ENCODE measurements at places on chromosomes 5 and 9.

DNA sequence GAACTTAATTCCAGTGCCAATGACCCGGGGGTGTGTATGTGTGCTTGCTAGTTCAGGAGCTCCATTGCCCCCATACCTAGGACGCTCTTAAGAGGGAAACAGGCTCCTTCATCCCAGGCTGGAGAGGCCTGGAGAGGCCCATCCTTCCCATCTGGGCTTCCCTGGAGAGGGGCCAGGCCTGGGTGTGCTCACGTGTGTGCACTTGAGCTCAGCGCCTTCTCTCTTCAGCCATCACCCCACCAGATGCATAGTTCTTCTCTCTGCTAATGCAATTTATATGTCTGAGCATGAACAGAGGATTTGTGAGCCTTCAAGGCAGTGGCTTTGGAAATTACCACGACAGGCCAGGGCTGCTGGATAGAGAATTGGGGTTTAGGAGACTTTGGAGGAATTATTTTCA, 48.6 kb upstream of the SHB start:
- no peak for DNase-seq

DNA sequence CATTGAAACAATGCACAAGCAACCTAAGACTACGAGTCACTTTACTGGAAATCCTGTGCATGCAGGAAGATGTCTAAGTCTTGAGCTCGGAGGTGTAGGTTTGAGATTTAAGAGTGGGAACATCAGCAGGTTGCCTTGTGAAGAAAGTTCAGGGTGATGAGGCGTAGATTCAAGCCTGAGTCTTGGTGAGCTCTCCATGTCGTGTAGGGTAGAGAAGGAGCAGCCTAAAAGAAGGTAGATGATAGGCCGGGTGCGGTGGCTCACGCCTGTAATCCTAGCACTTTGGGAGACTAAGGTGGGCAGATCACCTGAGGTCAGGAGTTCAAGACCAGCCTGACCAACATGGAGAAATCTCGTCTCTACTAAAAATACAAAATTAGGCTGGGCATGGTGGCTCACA, 30.2 kb upstream of the ANKRD18A start:
- no peak for DNase-seq

GRCh38 chr5:149424371-149425315, 45.6 kb upstream of the IL17B start:
- no peak for DNase-seq

DNA sequence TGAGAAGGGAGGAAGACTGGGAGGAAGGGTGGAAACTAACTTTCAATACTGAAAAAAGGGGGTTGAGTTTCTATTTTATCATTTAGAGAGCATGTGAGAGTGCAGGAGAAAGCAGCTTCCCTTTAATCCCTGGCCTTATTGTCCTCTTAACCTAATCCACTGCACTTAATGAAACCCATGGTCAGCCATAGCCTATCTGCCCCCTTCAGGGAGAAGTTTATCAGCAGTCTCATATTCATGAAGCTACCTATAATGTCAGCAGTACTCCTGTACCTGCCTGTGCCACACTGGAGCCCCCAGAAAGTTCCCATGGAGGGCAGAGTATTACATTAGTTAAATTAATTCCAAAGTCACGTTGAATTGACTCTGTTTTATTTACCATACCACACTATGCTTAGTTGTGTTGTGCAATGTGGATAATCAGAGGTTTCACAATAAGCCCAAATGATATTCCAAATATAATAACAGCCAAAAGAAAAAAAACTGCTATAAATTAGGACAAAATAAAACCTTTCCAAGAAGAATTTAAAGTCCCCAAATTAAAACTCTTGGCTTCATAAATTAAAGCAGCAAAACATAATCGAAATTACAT, 62.9 kb downstream of the MUSK start:
- no peak for DNase-seq

DNA sequence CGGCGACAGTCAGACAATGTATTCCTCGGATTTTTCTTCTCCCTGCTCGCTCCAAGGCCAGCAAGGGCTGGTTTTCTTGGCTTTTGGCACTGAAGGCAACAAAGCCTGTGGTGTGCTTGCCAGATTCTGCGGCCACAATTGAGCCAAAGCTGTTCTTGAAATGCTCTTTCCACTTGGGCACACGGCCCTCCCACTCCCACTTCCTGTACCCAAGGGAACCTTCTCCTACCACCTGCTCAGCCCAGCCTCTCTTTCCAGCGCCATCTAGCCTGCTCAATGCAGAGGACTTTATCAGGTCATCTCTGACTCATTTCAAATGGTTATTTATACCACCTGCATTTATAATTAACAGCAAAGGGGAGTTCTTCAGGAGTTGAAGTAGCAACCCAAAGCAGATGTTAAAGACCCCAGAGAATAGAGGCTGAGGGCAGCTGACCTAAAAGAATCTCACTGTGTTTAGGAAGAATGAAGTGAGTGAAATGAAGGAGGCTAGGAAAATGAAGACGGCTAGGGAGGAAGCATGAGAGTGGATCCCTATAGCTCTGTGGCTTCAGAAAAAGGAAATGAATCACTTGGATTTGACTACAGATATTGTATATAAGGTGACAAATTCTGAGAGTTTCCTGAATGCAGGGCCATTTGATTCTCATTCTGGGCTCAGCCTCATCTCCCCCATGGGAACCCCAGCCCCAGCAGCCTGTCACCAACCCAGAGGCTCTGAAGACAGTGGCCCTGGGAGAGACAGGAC, 439.0 kb downstream of the ENC1 start:
- DNase-seq: no peak

DNA sequence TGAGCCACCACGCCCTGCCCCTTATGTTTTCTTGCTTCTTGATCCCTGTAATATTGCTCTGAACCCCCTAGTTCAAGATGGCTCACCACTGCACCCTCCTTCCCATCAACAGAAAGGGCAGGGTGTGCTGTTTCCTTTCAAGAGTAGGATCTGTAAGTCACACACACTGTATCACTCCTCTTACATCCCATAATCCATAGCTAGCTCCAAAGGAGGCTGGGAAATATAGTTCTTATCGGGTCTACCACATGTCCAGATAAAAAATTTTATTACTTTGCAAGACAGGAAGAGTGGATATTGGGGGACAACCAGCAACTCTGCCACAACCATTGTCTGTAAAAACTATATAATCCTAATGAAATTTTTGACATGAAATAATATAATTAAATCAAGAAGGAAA, 79.6 kb downstream of the C9orf50 start:
- DNase-seq: no peak

- DNase-seq: no peak
These were observed 152.9 kb downstream of the CDC42SE2 start for GRCh38 chr5:131416729-131417128.

- DNase-seq: no peak
These were observed 10.6 kb upstream of the SLC6A19 start for GRCh38 chr5:1190837-1191239.

DNA sequence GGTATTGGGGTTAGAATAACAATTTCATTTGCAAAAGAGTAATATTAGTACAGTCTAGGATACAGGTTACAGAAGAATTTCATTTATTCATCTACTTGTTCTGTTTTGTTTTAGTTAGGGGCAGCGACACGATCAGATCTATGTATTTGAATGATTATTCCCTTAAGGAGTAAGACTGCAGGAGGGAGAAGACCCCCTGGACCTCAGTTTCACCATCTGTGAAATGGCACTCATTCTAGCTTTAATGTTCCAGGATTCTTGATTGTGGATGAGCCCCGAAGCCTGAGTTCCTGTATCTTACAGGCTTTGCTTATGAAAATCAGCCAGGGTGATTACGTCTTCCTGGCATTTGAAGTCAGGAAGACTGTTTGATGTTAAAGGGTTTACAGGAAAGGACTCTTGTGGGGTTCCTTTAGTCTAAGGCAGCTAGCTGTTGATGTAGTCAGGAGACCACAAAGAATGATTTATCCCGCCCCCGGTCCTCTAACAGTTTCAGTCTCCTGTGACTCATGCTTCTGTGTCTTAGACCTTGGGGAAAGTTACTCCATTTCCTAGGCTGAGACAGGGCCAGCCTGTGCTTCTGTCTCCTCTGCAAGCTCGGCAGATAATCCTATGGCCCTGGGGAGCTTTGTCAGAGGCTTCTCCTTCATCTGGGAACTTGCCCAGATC, 11.5 kb downstream of the SMIM3 start:
- DNase-seq: peak; percentile 78

DNA sequence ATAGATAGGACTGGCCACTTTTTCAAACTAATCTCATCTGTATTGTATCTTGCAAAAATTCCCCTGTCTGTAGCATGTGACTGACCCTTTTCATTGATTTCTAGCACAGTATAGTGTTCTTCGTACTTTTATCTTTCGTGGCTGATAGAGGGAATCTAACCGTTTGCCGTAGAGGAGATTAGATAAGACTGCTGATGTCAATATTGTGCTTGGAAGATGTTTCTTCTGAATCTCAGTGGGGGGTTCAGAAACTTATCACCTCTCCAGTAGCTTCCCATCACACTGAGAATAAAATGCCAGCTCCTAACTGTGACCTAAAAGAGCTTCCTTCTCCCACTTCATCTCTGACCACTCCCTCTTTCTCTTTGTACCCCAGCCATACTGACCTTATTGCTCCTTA, 25.4 kb upstream of the ALDOB start:
- no peak for DNase-seq

DNA sequence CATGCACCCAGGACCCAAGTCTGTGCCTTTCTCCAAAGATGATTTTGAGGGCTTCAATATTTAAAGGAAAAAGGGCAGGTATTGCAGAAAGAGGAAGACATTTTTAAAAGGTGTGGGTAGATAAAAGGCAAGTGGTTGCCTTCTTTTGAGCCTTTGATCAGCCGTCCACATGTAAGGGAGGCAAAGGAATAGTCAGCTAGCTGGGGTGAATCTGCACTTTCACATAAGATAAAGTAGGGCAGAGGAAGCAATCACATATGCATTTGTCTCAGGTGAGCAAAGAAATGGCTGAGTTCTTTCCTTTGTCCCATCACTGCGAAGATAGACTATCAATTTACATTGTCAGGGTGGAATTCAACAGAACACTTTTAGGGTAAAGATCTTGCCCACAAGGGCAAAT, 19.9 kb downstream of the MGAT1 start:
- no peak for DNase-seq

DNA sequence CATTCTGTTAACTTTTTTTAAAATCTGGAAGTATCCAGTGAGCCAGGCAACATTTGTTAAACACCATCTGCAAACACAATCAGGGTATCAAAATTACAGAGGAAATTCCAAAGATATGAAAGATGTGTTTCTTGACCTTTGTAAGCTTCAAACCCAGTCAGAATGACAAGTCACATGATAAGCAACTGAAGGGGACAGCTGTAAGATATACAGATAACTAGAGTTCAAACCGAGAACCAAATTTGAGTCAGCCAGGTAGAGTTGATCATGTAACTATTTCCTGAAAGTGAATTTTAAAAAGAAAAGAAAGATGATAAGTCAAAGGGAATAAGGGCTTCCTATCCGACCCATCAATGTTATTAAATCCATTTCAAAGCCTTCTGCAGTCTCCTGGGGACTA, 196.2 kb downstream of the DEPDC1B start:
- no peak for DNase-seq

GRCh38 chr5:53884844-53885243, 324.4 kb downstream of the NDUFS4 start:
- no peak for DNase-seq

DNA sequence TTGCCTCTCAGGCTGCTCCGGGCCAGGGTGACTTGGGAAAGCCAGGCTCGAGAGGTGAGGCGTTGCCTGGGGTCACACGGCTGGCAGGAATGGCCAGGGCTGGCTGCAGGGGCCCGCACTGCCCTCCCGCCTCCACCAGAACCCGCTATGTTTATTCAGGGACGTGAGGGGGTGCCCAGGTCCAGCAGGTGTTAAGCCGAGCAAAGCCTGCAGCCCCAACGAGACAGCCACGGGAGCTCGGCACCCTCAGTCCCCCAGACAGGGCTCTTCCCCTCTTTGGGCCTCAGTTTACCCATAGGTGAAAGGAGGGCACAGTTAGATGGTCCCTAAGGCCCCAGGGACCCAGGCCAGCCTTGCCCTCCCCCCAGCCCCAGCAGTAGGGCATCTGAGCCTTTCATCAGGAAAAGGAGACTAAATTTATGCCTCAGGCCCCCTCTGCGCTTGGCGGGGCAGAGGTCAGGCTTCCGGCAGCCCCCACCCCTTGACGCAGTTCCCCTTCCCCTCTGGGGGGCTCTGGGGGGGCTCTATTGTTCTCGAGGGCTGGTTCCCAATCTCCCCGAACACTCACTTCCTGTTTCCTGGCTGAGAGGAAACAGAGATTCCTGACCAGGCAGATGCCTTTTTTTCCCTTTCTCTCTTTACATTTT, 7.1 kb upstream of the EGFL7 start:
- no peak for DNase-seq

GRCh38 chr9:84303061-84303460, 37.5 kb downstream of the SLC28A3 start:
- no peak for DNase-seq

DNA sequence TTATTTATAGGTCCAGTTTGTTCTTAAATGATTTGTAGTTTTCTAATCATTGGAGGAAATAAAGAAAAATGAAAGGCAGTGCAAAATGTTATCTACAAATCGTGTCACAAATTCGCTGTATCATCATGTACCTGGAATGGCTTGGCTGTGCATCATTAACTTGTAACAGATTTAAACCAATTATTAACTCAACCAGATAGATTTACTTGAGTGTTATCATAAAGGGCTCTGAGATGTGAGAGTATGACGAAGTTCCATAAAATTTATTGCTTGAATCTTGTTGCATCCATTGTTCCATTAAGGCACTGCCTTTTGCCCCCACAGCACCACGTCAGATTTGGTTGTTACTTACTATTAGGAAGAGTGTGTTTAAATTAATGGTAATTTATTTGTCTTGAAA, 23.5 kb downstream of the PCSK5 start:
- DNase-seq: no peak

DNA sequence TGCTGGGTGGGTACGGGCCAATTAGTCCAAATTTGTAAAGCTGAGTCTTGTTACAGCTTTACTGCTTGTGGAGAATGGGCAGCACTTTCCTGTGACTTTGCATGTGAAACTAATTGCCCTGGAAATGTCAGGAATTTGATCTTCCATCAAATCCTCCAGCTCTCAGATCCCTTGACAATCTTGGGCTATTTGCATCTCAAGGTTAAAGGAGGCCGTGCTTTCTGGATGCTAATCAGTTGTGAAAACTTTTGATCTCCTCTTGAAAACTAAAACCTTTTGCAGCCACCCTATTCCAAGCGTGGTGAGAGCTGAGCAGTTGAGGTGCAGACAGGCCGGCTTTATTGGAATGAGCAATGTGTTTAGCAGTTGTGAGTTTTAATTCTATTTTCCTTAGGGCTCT, 68.0 kb upstream of the CLINT1 start:
- DNase-seq: no peak

- DNase-seq: peak; percentile 36
These were observed 909 bp downstream of the AFF4 start for GRCh38 chr5:132962429-132963021.

- no peak for DNase-seq
These were observed 399.6 kb upstream of the TUSC1 start for GRCh38 chr9:26077860-26078259.
